Activated CD4-positive, alpha-beta T cell treated with anti-CD3 and anti-CD28 coated beads for 1 hour (primary cell): ENCODE measurements at places on chromosomes 12 and 14.
A peak's percentile ranks its signal among the peaks of the same experiment; 100 is the strongest.

- DNase-seq, result no peak
These were observed 16.2 kb downstream of the CLMN start for GRCh38 chr14:95303552-95303951.

DNA sequence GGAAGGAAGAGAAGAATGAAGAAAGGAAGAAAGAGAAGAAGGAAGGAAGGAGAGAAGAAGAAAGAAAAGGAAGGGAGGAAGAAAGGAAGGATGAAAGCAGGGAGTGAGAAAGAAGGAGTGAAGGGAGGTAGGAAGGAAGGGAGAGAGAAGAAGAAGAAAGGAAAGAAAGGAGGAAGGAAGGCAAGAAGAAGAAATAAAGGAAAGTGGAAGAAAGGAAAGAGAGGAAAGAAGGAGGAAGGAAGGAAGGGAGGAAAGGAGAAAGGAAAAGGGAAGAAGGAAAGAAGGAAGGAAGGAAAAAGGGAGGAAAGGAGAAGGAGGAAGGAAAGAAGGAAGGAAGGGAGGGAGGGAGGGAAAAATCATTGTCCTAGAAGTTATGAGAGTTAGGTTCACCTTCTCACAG, 696.6 kb upstream of the TMEM132C start:
- DNase-seq, result no peak

GRCh38 chr14:94031883-94032279, 5.7 kb downstream of the OTUB2 start:
- DNase-seq, result no peak

DNA sequence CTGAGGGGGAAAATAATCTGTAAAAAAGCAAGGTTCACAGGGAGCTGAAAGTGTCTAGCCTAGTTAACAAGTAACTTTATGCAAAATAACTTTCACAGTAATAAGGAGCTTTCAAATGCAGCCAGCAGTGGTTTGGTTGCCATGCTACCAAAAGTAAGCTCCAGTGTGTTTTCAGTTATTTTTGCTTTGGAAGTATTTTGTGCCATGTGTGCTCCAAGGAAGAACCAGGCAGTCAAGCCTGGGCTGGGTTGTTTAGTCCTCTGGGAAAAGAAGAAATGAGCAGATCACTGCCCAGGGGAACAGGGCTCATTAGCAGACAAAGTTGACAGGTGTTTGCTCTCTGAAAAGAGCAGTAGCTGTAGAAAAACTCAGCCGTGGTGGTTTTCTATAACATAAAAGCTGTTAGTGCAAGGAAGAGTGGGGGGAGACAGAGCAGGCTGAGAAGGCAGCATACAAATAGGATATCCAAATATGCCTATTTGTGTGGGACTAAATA, 92.8 kb upstream of the TMTC2 start:
- DNase-seq, result no peak

DNA sequence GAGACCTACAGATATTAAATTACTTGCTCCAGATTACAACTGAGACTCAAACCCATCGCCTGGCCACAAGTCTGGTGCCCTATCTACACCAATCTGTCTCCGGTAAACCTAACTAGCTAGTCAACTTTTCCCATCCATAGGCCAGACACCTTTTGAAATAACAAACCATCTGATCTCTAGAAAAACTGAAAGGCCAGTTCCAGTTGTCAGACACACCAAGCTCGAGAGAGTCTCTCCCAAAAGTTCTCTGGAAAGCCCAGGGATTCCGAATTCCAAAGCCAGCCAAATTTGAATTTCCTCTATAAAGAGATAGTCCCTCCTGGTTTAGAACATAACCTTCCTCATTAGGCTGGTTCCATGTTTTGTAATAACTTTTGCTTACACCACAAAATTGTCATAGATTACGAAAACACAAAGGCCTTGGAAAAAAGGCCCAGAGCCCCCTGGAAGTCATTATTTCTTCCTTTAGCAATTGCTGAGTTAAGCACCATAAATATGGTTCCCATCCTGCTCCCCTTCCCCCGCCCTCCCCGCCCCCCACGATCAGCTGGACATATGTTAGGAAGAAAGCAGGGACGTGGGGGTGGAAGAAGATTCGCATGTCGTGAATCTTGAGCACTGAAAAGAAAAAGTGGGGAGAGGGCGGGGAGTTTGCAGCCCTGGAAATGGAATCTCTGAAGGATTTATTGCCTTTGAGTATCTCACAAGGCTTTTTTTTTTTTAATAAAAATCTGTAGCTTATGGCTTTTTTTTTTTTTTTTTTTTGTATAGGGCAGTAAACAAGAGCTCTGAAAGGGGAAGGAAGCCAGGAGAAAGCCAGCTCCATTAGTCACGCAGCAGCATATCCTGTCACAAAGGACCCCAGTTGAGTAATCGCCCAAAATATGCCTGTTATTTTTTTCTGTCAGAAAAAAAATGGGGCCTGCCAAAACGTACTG, 110.4 kb downstream of the ZFP36L1 start:
- no peak for DNase-seq

GRCh38 chr12:46920499-46920898, 94.7 kb upstream of the SLC38A4 start:
- DNase-seq, result no peak

- no peak for DNase-seq
These were observed 82.2 kb upstream of the GPR68 start for GRCh38 chr14:91326514-91327249.

GRCh38 chr14:58198086-58198485, 1.9 kb upstream of the ACTR10 start:
- DNase-seq, result no peak

- no peak for DNase-seq
These were observed 29.3 kb upstream of the EIF5 start for GRCh38 chr14:103304706-103305105.

- no peak for DNase-seq
These were observed 485.4 kb downstream of the NAV3 start for GRCh38 chr12:78316136-78316535.

- no peak for DNase-seq
These were observed 251.7 kb upstream of the TBX3 start for GRCh38 chr12:114935658-114936057.

DNA sequence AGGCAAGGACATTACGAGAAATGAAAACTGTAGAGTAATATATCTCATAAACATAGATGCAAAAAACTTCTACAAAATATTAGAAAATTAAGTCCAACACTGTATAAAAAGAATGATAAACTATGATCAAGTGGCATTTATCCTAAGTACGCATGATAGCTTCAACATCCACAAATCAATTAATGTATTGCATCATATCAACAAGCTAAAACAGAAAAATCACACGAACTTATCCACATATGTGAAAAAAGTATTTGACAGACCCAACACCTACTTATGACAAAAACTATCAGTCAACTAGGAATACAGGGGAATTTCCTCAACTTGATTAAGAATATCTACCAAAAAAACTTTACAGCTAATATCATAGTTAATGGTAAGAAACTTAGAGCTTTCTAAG, 129.9 kb upstream of the ALG10 start:
- DNase-seq, result no peak

GRCh38 chr14:92560106-92560865, 46.7 kb downstream of the RIN3 start:
- no peak for DNase-seq

DNA sequence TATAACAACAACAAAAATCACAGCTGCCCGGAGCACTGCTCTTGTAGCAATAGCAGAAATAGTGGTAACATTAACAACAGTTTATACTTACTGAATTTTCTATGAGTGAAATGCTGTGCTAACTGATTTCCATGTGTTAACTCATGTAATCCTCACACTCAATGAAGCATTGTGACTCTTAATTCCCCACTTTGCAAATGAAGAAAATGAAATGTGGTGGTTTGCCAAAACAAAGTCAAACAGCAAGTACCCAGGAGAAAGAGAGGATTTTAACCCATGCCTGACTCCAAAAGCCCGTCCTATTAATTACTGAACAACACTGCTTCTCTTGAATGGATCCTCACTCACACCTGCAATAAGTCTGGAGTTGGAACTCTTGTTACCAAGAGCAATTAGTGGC, 123.5 kb downstream of the MED13L start:
- no peak for DNase-seq

DNA sequence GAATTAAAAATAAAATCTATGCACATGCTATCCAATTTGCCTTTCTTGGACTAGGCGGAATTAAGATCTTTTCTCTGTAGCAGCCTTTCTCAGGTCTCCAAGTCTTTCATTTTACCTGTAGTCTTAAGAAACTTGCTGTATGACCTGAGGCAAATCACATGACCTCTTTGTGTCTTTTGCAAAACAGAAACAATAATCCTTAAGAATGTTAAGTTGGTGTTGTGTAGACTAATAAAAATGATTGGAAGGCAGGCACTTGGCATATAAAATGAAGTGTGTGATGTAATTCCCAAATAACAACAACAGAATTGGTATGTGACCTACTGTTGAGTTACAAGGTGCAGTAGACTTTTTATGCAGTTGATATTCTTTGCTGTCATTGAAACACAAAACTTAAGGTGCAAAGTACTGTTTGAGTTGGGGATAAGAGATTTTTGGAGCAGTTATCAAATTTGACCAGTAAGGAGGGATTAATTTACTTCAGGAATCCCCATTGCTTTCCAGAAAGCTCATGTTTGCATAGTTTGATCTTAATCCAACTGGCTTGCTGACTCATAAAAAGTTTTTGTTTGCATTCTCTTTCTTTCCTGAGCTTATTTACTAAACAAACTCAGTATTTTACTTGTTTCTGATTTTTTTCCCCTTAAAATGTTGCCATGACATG, 51.4 kb downstream of the SUSD6 start:
- DNase-seq, result no peak

DNA sequence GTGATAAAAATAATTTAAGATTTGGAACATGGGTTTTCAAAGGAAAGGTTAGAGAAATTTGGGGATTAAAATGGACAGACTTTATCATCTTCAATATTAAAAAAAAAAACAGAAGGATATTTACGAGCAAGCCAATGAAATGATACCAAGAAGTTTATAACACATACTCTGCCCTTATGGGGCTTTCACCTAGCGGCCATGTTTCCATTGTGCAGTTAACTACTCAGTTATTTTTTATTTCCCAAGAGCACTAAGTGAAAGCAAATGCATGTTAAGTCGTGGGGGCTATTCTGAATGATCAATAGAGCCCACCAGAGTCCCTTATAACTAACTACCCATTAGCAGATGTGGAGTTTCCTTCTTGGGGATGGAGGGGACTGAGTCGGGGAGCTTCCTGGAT, 53.9 kb downstream of the ETV6 start:
- DNase-seq, result no peak

DNA sequence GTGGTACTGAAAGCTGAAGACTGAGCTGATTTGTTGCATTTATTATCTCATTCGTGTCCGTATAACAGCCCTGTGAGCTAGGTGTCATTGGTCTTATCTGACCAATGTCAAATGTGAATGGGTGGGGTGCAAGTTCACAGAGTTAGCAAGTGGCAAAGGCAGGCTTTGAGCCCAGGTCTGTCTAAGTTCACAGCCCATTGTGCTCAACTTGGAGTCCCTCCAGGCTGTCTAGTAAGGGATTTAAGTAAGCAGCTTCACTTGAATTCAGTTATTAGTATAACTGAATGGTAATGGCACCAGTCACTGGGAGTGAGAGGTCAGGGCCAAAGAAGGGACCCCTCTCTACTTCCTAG, 8.5 kb downstream of the C1S start:
- no peak for DNase-seq

DNA sequence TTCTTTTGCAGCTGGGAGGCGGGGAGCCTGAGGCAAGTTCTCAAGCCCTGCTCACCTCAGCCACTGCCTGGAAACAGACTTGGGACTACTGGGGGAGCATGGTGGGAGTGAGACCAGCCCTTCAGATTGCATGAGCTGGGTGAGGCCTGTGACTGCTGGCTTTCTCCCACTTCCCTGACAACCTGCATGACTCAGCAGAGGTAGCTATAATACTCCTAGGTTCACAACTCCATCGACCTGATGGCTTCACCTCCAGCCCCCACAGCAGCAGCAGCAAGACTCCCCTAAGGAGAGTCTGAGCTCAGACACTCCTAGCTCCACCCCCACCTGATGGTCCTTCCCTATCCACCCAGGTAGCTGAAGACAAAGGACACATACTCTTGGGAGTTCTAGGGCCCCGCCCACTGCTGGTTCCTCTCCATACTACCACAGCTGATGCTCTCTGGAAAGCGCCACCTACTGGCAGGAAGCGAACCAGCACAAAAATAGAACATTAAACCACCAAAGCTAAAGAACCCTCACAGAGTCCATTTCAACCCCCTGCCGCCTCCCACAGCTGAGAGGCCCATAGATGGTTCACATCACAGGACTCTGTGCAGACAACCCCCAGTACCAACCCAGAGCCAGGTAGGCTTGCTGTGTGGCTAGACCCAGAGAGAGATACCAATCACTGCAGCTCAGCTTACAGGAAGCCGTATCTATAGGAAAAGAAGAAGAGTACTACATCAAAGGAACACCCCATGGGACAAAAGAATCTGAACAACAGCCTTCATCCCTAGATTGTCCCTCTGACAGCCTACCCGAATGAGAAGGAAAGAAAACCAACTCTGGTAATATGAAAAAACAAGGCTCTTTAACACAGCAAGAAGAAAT, 68.7 kb downstream of the RPAP3 start:
- DNase-seq, result no peak

- DNase-seq, result no peak
These were observed 32.8 kb downstream of the FMNL3 start for GRCh38 chr12:49674318-49674981.

DNA sequence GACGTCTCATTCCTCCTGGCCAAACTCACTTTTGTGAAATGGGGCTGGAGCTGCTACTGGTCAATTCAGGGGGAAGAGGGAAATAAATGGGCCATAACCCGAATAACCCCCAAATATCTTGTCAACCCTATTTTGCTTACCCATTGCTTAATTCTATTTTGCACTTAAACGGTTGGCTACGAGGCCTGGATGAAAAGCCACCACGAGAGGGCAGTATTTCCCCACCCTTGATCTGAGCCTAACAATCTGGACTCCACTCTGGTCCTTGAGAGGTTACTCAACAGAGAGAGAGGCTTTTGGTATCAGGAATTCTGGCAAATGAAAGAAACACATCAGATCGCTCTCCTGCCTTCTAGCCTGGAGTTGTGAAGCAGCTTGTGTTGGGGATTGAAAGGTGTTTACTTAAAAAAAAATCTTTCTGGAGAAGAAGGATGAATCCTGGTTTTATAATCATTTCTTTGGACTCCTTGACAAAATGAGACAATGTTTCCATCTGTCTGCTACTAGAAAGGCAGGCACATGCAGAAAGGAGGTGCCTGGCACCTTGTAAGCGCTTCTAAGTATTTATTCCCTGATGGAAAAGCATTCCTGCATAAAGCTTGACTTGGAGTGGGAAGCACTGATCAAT, 22.4 kb upstream of the FBXO21 start:
- peak; percentile 32 for DNase-seq

- no peak for DNase-seq
These were observed 83.4 kb downstream of the RTN1 start for GRCh38 chr14:59787045-59787674.

- peak; percentile 44 for DNase-seq
These were observed 630 bp downstream of the FOS start for GRCh38 chr14:75279153-75279762.

- no peak for DNase-seq
These were observed 33.4 kb downstream of the SUSD6 start for GRCh38 chr14:69644814-69645213.

- DNase-seq, result no peak
These were observed 11.6 kb downstream of the TMEM119 start for GRCh38 chr12:108586306-108586705.

GRCh38 chr14:50055461-50056228, 60.7 kb downstream of the VCPKMT start:
- DNase-seq, result no peak
